Gastrocnemius medialis (tissue), 4 donors: ENCODE measurements at places on chromosomes 13 and 19.

DNA sequence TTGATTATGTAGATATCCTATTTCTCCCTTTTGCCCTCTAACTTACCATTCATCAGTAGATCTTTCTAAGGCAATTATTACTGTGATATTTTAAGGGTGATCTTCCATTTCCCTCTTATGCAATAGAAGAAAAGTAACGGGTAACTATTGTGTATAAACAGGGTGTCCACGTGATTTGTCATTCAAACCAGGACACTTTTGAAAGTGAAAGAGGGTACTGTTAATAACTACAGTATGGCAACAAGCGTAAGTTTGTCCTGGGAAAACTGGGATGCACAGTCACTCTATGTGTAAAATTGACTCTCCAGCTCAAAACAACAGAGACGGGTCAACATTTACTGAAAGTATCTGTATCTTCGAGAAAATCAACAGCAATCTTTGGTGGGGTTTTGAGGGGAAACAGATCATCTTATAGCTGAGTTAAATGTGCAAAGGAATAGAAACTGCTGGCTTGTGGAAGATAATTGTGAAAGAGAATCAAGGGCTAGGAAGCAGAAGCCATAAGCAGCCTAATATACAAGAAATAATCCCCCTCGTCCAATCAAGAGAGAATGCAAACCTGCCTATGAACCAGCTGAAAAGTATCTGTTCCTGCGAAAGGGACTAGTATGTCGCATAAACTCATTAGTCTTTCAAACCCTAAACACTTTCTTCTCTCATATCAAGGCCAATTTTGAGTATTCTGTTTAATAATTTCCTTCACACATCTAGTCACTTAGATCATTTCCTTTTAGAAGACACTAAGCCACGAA is 126.7 kb downstream of the FOXO1 start:
- DNase-seq: no peak

GRCh38 chr19:50723069-50723468 is at the start of gene CLEC11A:
Gene CLEC11A, plus strand, starts transcription at chr19:50723364. Its CDS starts 162 bp downstream, at chr19:50723526.
- DNase-seq: no peak

DNA sequence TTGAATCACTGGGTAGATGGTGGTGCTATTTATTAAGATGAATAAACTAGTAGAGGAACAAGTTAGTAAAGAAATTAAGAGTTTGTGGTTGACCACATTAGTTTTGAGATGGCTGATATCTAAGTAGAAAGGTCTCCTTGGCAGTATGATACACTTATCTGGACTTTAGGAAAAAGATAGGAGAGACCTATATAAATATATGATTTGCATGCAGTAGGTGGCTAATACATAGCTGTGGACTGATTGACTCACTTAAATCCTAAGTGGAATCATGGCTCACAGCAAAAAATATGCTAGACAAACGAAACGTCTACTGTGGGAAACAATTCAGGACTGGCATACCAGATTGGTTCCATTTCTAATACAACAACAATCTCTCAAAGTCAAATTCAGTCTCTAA is 92.0 kb downstream of the CAB39L start:
- DNase-seq: no peak

- no peak for DNase-seq
Measured at GRCh38 chr13:65881561-65882155, 1348.5 kb downstream of the PCDH9 start.

DNA sequence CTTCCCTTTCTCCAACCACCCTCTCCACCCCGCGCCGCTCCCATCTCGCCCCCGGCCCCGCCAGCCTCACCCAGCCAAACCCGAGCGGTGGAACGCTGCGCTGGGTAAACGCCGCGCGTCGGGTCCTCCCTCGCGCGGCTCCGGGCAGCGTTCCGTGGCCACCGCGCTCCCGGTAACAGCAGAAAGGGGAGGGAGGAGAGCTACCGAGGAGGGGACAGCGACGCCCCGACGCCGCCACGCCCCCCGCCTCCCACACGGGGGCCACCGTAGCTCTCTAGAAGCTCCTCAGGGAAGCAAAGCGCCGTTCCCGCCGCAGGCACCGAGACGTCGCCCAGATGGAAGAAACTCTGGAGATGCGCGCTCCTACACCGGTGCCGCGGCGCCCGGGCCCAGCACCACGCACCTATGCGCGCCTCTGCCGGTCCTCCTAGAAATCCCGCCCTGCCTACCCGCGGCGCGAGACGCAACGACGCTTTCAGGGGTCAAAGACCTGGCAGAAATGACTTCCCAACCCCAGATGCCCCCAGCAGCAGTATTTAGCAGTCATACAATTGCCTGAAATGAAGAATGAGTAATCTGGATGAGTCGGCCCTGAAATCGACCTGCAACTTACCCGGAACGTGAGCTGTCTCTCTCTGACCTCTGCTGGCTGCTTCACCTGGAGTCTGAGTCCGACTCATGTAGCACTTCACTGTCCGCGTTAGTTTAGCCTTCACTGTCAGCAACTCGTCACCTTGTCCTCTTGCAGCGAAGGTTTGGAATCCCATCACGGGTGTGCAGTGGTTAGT is at the start of gene RUBCNL:
Gene RUBCNL (minus strand): TSS at position 189 of the 788 bp plus-strand sequence. CDS start 14,777 bp downstream, outside the sequence.
- no peak for DNase-seq

DNA sequence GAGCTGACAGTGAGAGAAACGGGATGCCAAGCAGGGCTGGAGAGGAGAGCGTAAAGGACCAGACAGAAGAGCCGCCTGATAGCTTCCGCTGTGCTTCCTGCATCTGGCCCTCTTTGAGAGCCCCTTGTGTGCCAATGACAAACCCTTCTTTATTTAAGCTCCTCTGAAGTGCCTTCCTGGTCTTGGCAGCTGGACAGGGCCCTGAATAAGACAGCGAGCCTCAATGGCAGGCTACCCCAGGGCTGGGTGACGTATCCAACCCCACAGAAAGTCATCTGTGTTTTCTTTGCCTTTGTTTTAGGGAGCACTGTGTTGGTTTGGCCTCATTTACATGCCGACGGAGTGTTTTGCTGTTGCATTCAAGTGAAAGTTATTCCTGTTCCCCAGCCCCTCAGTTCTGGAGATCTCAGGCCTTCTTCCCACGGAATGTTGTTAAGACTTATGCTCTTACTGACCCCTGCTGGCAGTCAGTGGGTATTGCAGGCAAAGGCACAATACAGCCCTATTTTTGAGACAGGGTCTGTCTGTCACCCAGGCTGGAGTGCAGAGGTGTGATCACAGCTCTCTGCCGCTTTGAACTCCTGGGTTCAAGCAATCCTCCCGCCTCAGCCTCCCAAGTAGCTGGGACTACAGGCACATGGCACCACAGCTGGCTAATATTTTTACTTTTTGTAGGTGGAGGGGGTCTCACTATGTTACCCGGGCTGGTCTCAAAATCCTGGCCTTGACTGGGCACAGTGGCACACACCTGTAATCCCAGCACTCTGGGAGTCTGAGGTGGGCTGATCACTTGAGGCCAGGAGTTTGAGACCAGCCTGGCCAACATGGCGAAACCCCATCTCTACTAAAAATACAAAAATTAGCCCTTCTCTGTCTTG is 16.8 kb downstream of the CCL25 start:
- no peak for DNase-seq

- no peak for DNase-seq
Measured at GRCh38 chr13:108176685-108177274, 38.6 kb downstream of the LIG4 start.

- no peak for DNase-seq
Measured at GRCh38 chr13:28056970-28057712, 43.2 kb downstream of the FLT3 start.

GRCh38 chr19:58584498-58585441 is 11.6 kb upstream of the MZF1 start:
- no peak for DNase-seq

- DNase-seq: no peak
Measured at GRCh38 chr19:49951806-49952478, 9.0 kb downstream of the SIGLEC11 start.

DNA sequence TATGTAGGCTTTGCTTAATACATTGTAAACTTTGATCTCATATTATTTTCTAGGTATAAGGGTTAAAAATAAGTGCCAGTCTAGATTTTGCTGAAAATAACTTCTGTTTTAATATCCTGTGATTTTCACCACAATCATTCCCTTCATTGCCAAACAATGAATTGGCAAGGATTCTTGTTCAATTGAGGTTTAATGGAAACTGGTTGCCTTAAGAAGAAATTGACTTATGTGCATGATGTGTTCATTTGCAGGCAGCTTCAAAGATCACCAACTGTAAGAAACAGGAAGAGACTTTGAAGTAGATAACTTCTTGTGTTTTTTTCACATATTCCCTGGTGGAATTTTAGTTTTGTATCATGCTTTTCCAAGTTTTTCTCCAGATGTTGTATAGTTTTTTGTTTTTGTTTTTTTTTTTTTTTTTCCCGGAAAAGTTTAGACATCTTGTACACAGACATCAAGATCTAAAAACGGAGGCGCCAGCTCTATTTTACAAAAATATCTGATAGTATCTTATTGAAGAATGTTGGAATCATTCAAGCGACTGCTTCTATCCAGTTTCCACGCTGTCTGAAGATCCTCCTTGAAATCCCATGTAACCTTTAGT is 108.3 kb downstream of the POSTN start:
- DNase-seq: no peak

GRCh38 chr13:65330691-65331090 is 1899.4 kb downstream of the PCDH9 start:
- no peak for DNase-seq

GRCh38 chr19:37635076-37636056 is 19.9 kb downstream of the ZFP30 start:
- no peak for DNase-seq

- no peak for DNase-seq
Measured at GRCh38 chr13:32790731-32791130, 204.5 kb downstream of the PDS5B start.

- DNase-seq: no peak
Measured at GRCh38 chr19:4278010-4278409, 1.1 kb upstream of the SHD start.
